ENCODE measurements at places on chromosomes 4 and X. TPM values are rescaled to one million over a fixed set of nuclear protein-coding genes. Genes with fewer than 3 reads are reported as not detected.

- peaks cover 32% of the 10 kb centered on the region for H3K36me3 ChIP-seq
- peaks cover 7% of the 10 kb centered on the region for H3K4me1 ChIP-seq
- peak overlapping the region; percentile 62 for H3K27ac ChIP-seq
- no peak for DNase-seq
- no peaks in the 10 kb centered on the region for H3K27me3 ChIP-seq
These were observed 47.8 kb downstream of the SPARCL1 start for GRCh38 chr4:87481377-87481776.

The TMEM156 gene
- total RNA-seq, result 0.50 TPM

The STOX2 gene
- 9.4 TPM for total RNA-seq

DNA sequence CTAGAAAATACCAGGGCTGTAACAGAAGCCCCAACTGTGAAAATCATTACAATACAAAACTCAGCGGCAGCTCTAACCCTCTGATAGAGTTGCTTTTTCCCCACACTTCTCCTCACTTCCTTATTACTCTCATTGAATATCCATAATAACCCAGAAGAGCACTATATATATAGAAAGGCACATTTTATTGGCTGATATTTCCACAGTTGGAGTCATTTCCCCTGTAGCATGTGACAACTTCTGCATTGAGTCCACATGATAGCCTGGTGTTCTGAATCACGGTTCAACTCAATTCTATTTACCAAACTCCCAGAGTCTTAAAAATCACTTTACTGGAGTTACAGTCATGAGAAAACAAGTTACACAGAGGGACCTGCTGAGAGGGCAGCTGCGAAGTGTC, 46.6 kb upstream of the NWD2 start:
- no peaks in the 10 kb centered on the region for H3K27me3 ChIP-seq
- no peak overlapping the region for H3K27ac ChIP-seq
- H3K4me3 ChIP-seq, result no peak overlapping the region
- H3K36me3 ChIP-seq, result no peaks in the 10 kb centered on the region
- no peaks in the 10 kb centered on the region for H3K4me1 ChIP-seq
- no peak for DNase-seq

The ARHGAP24 gene
- 21.2 TPM for total RNA-seq
